ENCODE measurements at places on chromosomes 3 and 15. TPM values are rescaled to one million over a fixed set of nuclear protein-coding genes. Genes with fewer than 3 reads are reported as not detected.

Gene CCR3
- total RNA-seq, result not detected

Gene SNX4
- total RNA-seq, result 39.2 TPM

Gene CIDEC
- not detected for total RNA-seq

- H3K4me1 ChIP-seq, result peaks cover 14% of the 10 kb centered on the region
- no peaks in the 10 kb centered on the region for H3K36me3 ChIP-seq
- H3K27me3 ChIP-seq, result no peaks in the 10 kb centered on the region
- no peak for DNase-seq
- H3K4me3 ChIP-seq, result no peak overlapping the region
Observed at GRCh38 chr15:77119446-77119845, 48.5 kb upstream of the TSPAN3 start.

DNA sequence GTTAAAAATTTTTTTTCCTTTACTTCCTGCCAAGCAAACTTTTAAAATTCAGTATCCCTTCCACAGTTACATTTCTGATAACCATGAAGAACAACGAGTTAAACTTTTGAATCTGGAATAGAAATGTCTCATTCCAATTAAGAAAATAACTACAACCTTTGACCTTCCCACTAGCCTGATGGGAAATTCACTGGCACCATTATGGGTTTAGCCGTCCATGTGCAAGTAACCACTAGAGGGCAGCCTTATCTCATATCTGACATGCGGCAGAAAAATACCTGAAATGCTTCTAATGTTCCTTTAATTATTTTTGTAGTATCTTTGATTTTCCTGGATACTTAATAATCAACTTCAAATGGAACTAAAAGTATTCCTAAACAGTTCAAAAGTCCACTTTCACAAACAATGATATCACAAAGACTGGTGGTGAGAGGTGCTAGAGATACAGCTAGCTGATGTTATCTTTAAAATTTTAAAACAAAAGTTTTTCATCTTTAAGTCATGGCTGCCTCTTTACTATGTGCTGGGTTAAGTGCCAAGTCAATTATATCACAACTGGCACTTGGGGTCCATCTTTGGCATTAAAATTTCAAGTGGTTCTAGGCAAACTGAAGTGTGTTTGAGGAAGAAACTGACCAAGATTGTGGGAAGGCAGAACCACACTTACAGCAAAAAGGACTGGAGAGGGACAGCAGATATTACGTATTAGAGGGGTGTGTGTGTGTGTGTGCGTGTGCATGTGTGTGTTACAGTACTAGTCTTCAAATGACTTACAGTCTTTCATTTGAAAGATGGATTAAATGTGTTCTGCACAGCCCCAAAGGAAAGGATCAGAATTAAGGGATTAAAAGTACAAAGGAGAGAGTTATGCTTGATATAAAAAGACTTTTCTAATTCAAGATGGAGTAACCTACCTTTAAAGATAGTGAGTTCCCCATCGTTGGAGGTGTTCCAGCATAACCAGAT lies 107.1 kb upstream of the ICE2 start:
- no peaks in the 10 kb centered on the region for H3K27me3 ChIP-seq
- peak; percentile 80 for DNase-seq
- H3K4me3 ChIP-seq, result no peak overlapping the region

DNA sequence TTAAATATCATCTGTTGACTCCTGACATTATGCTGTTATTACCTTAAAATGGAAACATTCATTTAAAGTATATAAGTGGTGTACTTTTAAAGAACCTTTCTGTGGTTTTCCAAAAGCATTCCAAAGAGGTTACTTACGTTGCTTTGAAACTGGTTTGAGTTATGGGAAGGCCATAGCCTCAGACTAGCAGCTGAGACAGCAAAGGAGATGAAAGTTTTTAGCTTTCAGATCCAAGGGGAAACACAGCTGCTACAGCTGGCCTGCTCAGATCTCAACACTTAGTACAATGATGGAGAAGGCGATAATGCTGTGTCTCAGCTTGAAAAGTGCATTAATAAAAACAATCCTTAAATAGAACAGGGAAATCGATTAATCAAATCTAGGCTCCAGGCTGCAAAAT lies 921.1 kb downstream of the ROBO1 start:
- H3K36me3 ChIP-seq, result no peaks in the 10 kb centered on the region
- H3K4me1 ChIP-seq, result no peaks in the 10 kb centered on the region
- H3K4me3 ChIP-seq, result no peak overlapping the region
- H3K27ac ChIP-seq, result no peak overlapping the region
- H3K27me3 ChIP-seq, result no peaks in the 10 kb centered on the region
- DNase-seq, result peak; percentile 61

DNA sequence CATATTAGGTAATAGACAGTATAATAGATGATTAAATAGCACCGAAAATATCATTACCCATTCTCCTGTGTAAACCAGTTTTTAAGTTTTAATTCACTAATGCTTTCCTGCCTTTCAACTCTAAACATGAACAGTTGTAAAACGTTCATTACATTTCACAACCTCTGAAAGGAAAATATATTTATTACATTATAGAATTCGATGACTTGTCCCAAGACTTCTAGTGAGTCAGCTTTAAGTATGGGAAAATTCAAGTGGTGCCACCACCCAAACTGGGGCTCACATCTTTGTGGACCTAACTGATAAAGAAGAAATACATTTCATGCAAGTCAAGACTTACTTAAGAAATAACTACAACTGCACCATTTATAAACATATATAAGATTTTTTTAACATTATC lies 2.0 kb downstream of the TRIM59 start:
- peak; percentile 36 for DNase-seq
- peaks cover 21% of the 10 kb centered on the region for H3K4me1 ChIP-seq
- H3K36me3 ChIP-seq, result no peaks in the 10 kb centered on the region
- H3K4me3 ChIP-seq, result no peak overlapping the region
- H3K27ac ChIP-seq, result no peak overlapping the region

DNA sequence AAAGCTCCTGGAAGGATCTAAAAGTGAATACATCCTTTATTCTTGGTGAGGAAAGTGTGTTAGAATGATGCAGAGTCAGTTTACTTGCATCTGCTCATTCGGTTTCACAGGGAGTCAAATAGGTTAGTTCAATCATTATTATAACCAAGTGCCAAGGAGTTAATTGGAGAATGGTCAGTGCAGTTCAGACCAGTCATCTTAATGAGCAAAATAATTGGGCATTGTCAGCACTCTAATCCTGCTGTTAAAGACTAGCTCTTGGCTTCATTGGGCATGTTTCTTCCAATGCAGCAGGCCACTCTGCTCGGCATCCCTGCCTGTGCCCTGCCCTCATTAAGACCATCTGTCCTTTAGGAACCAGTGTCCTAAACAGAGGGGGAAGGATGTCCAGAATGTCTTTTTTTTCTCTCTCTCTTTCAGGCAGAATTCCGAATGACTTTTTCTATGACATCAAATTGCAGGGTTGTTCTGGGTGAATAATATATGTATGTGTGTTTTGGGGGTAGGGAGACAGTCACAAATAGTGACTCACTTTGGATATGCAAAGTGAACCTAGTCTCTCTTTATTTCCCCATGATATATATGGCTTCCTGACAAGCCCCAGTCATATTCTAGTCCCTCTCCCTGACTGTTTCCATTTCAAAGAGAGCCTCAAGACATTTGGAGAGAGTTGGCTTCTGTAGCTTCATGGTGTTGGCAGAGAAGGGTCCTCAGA lies 205.4 kb upstream of the TRIM42 start:
- H3K27ac ChIP-seq, result no peak overlapping the region
- H3K4me3 ChIP-seq, result no peak overlapping the region
- DNase-seq, result no peak
- no peaks in the 10 kb centered on the region for H3K4me1 ChIP-seq

DNA sequence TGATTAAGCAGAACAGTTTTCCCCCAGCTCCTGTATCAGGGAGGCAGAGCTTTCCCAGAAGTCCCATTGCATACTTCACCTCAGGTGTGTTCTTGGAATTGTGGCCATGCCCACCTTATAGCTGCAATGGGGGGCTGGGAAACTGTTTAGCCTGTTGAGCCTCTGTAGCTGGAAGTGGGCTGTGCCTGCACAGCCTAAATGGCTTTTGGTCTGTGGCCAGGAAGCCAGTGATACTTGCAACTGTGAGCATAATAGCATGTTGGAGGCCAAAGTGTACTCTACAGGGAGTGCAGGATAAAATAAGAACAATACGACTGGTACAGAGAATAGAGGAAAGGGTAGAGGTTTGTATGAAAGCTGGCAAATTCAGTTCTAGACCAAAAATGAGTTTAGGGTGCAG lies 248.5 kb downstream of the PTPRG start:
- H3K27ac ChIP-seq, result no peak overlapping the region
- no peaks in the 10 kb centered on the region for H3K4me1 ChIP-seq
- H3K27me3 ChIP-seq, result no peaks in the 10 kb centered on the region
- no peaks in the 10 kb centered on the region for H3K36me3 ChIP-seq
- H3K4me3 ChIP-seq, result no peak overlapping the region
- no peak for DNase-seq

GRCh38 chr3:133412183-133413132 lies 12.6 kb downstream of the BFSP2 start:
- no peak for DNase-seq
- no peak overlapping the region for H3K4me3 ChIP-seq
- H3K4me1 ChIP-seq, result no peaks in the 10 kb centered on the region
- peaks cover 10% of the 10 kb centered on the region for H3K27me3 ChIP-seq
- H3K36me3 ChIP-seq, result no peaks in the 10 kb centered on the region

DNA sequence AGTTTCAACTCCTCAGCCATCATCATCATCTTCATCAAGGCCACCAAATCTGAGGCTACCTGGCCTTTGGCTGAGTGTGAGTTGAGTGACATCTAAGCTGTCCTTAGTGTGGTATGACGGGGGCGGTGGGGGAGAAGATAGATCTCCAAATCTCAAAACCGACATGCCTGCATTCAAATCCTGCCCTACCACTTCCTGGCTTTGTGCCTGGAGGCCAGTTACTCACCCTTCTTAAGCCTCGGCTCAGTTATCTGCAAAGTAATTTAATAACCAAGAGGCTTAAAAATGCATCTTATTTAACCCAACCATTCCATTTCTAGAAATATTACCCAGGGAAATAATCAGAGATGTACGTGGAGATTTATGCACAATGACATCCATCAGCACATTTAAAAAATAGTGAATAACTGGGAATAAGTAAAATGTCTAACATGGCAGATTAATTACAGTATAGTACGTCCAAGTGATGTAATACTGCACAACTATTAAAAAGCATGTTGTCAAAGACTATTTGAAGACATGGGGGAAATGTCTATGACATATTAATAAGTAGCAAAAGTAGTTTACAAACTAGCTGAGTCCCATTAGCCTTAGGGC lies 167.4 kb downstream of the NTRK3 start:
- H3K27me3 ChIP-seq, result no peaks in the 10 kb centered on the region
- no peaks in the 10 kb centered on the region for H3K36me3 ChIP-seq
- H3K4me1 ChIP-seq, result no peaks in the 10 kb centered on the region
- no peak overlapping the region for H3K27ac ChIP-seq

GRCh38 chr3:153980252-153980590 lies 141.0 kb upstream of the ARHGEF26 start:
- H3K4me1 ChIP-seq, result peaks cover 4% of the 10 kb centered on the region
- no peaks in the 10 kb centered on the region for H3K36me3 ChIP-seq
- H3K27ac ChIP-seq, result no peak overlapping the region
- no peak overlapping the region for H3K4me3 ChIP-seq

DNA sequence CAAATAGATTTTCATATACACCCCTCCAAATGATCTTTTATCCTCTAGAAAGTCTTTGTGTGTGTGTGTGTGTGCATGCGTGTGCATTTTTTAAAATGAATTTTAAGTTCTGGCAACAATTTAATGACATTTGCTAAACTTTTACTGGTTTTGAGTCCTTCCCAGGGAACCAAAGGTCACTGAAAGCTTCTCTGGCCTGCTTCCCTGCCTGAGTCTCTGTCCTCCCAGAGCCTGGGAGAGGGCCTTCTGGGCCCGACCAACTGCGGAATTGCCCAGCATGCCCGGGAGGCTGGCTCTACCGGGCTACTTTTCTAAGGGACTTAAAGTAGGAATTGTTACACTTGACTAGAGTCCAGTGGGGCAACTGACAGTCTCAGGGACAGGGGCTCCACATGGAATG lies 7.4 kb upstream of the RBPMS2 start:
- no peaks in the 10 kb centered on the region for H3K36me3 ChIP-seq
- no peaks in the 10 kb centered on the region for H3K27me3 ChIP-seq
- H3K27ac ChIP-seq, result no peak overlapping the region
- no peak overlapping the region for H3K4me3 ChIP-seq
- no peak for DNase-seq
